GM23248 (cell line): ENCODE measurements at places on chromosomes 12 and 14. TPM values are rescaled to one million over a fixed set of nuclear protein-coding genes. Genes with fewer than 3 reads are reported as not detected.

The PRB2 gene
- total RNA-seq, result not detected in 2 replicates

DNA sequence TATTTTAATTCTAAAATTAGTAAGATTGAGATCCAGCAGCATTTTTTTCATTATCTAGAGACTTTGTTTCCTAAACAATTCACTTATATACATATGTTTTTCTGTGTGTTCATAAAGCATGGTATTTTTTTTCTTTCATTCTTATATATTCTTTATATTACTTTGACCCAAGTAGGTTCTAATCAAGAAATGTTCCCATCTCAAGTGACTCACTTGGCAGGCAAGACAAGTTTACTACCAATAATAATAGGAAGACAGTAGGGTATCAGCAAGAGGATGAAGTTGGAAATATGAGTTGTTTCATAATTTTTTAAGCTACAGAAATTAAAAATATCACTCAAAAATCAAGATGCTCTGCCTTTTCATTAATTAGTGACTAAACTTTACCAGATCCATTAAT lies 613.4 kb upstream of the ATP2B1 start:
- DNase-seq, result no peak
- no peak overlapping the region for H3K27ac ChIP-seq
- H3K4me3 ChIP-seq, result no peak overlapping the region
- no peaks in the 10 kb centered on the region for H3K27me3 ChIP-seq
- H3K36me3 ChIP-seq, result no peaks in the 10 kb centered on the region

DNA sequence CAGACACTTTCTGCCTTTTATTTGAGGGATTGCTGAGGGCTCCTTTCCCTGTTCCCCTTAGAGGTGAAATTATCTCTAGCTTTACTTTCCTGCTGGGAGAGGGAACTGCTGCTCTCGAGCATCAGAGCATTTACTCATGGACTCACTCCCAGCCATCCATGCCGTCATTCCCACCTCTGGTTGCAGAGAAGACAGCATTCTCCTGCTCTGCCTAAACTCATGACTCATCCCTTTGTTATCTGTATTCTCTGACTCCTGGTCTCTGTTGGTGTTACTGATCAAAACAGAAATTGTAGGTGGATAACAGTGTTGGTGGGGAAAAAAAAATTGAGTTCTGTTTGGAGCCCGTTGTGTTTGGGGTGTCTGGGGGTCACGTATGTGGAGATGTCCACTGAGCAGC lies 159.3 kb downstream of the TTC8 start:
- H3K4me3 ChIP-seq, result no peak overlapping the region
- H3K4me1 ChIP-seq, result peaks cover 27% of the 10 kb centered on the region
- H3K36me3 ChIP-seq, result no peaks in the 10 kb centered on the region
- DNase-seq, result peak; percentile 97

The PPP1R36 gene
- total RNA-seq, result 1.6 TPM in 1 of 2 replicates, not detected in the other

The WBP11 gene
- 5.5 and 11.8 TPM in 2 replicates for total RNA-seq

- DNase-seq, result no peak
- H3K4me1 ChIP-seq, result no peaks in the 10 kb centered on the region
- no peak overlapping the region for H3K4me3 ChIP-seq
- H3K27me3 ChIP-seq, result no peaks in the 10 kb centered on the region
Observed at GRCh38 chr14:86712176-86712575, 1182.2 kb downstream of the FLRT2 start.

GRCh38 chr14:81051547-81051946 lies 96.1 kb downstream of the TSHR start:
- H3K36me3 ChIP-seq, result no peaks in the 10 kb centered on the region
- H3K27me3 ChIP-seq, result no peaks in the 10 kb centered on the region
- DNase-seq, result no peak
- no peak overlapping the region for H3K27ac ChIP-seq

DNA sequence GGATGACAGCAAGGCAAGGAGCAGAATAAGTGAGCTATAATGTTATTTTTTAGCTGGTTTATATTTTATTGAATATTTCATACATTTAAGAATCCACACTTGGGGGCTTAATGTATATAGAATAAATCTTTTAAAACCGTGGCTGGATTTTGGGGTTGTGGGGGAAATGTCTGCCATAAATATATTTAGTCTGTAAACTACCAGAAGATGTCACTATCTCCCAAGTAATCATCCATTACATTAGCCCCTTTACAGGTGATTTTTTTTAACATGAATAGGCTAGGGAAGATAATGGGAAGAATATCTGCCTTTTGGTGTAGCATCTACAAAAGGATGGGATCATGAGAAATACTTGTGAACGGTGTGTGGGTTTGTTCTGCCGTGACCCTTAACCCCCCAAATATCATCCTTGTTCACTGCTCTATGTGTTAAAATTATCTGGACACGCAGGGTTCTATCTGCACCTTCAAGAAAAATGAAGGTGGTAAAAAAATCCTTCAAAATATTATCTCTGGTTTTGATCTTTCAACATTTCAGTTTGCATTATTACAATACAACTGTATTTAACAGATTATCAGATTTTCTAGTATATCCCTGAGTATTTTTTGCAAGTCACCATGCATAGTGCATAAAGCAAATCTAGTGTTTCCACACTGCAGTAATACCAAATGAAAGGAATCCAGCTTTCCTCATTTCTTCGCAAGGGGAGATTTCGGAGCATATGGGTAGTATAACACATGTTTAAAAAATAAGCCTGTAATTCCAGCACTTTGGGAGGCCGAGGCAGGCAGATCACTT lies 8.0 kb upstream of the SLC17A8 start:
- H3K27me3 ChIP-seq, result no peaks in the 10 kb centered on the region
- no peaks in the 10 kb centered on the region for H3K36me3 ChIP-seq
- H3K4me1 ChIP-seq, result no peaks in the 10 kb centered on the region
- H3K4me3 ChIP-seq, result no peak overlapping the region
- DNase-seq, result peak; percentile 54

DNA sequence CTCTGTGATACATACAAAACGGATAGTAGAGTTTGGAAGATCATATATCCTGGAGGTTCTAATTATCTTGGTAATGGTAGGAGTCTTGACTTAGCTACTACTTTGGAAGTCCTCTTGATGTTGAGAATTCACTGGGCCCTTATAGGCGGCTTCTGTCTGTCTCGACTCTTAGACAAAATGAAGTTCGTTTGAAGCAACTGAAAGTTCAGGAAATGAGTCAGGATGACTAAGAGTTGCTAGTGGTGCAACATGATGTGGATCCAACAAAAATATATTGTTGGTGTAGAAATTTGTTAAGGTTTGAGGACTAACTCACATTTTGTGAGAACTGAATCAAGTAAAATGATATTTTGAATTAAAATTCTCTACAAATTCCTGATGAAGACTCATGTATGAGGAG lies 272.7 kb downstream of the AEBP2 start:
- H3K4me1 ChIP-seq, result peaks cover 4% of the 10 kb centered on the region; the same call in 1 of the 2 replicates
- no peak overlapping the region for H3K4me3 ChIP-seq
- peak; percentile 77 for DNase-seq
- H3K36me3 ChIP-seq, result no peaks in the 10 kb centered on the region
- H3K27ac ChIP-seq, result peak overlapping the region; percentile 7; the same call in 1 of the 2 replicates

DNA sequence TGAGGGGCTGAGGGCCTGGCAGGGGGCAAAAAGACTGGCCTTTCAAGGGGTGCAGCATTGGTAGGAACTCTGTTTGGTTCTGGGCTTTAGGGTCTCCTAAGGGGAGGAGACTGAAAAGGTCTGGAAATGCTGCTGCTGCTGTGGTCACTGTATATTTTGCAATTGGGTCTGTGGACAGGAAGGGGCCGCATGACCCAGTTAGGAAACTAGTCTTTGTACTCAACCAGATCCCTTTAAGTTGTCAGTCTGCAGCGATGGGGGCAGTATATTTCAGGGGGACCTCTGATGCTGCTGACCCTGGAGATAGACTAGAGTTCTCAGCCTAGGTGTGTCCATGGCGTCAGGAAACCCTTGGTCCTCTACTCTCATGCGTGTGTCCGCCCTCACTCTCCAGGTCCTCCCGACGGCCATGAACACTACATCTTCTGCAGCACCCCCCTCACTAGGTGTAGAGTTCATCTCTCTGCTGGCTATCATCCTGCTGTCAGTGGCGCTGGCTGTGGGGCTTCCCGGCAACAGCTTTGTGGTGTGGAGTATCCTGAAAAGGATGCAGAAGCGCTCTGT lies 4.0 kb downstream of the LTB4R start:
- no peaks in the 10 kb centered on the region; the same call in 1 of the 2 replicates for H3K27me3 ChIP-seq
- DNase-seq, result no peak
- H3K4me1 ChIP-seq, result peaks cover 24% of the 10 kb centered on the region
- H3K36me3 ChIP-seq, result no peaks in the 10 kb centered on the region

DNA sequence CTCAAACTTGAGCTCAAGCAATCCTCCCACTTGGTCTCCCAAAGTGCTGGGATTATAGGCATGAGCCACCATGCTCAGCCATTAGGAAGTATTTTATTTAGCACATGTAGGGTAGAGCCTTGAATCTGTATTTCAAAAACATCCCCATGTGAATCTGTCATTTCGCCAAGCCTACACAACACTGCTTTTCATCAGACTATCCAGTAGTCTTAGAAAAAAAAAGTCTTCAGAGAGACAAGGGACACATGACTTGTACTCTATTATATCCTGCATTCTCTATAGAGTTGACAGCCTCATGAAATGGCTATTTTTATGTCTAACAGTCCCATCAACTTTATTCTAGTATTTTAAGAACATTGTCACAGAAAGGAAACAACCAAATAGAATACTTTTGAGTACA lies 35.4 kb downstream of the TM7SF3 start:
- H3K4me3 ChIP-seq, result no peak overlapping the region
- H3K27ac ChIP-seq, result no peak overlapping the region
- no peak for DNase-seq
- H3K27me3 ChIP-seq, result no peaks in the 10 kb centered on the region
- H3K36me3 ChIP-seq, result 0 out of 2 replicates have a peak, but pooled peaks cover 1% of the 10 kb centered on the region

DNA sequence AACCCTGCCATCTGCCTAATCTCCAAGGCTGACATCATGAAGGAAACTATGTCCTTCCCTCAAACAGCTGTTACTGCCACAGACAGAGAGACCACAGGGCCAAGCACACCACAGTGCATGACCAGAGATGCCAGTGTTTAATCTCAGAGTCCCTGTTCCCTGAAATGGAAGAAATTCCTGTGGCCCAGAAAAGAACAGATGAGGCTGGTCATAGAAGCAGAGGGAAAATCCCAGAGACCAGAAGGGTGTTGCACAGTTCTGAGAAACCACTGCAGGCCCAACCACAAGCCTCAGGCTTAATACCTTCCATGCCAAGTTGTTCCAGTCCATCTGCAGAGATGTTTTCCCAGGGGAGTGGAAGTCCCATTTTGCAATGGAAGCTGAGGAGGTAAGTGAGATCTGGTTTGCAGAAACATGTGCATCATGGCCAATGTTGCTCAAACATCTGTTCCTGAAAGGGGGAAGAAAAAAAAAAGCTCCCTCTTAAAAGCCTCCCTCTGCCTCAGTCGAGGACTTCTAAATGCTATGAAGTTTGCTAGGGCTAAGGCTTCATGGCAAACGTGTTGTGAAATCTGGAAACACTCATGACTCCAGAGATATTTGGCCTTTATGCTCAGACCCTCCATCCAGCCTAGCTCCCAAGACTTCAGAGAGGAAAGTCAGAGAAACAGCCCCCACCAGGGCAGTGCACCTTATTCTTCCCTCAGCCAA lies 98.6 kb downstream of the SCARB1 start:
- H3K36me3 ChIP-seq, result no peaks in the 10 kb centered on the region
- peak overlapping the region; percentile 66 for H3K27ac ChIP-seq
- peak; percentile 89 for DNase-seq

GRCh38 chr12:45697371-45697770 lies 32.1 kb upstream of the ARID2 start:
- H3K27ac ChIP-seq, result no peak overlapping the region
- H3K27me3 ChIP-seq, result no peaks in the 10 kb centered on the region
- H3K36me3 ChIP-seq, result no peaks in the 10 kb centered on the region
- H3K4me1 ChIP-seq, result no peaks in the 10 kb centered on the region

DNA sequence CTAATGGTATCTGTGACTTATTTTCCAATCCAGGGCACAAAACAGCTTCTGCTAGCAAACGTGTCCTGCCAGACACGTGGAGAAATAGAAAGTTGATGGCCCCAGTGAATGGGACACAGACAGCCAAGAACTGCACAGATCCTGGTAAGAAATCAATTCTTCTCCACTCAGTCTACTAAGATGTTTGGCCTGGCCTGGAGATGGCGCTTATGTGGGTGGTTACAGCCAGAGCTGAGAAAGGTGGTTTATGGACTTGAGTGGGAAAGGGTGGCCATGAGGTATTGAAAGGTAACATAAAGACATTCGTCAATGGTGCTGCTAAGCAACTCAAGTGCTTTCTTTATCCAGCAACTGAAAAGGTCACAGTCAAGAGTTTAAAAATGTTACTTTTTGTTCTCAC lies 2.9 kb downstream of the SLC24A4 start:
- H3K4me3 ChIP-seq, result no peak overlapping the region
- no peaks in the 10 kb centered on the region for H3K36me3 ChIP-seq
- DNase-seq, result no peak
- no peak overlapping the region for H3K27ac ChIP-seq
- no peaks in the 10 kb centered on the region for H3K4me1 ChIP-seq

DNA sequence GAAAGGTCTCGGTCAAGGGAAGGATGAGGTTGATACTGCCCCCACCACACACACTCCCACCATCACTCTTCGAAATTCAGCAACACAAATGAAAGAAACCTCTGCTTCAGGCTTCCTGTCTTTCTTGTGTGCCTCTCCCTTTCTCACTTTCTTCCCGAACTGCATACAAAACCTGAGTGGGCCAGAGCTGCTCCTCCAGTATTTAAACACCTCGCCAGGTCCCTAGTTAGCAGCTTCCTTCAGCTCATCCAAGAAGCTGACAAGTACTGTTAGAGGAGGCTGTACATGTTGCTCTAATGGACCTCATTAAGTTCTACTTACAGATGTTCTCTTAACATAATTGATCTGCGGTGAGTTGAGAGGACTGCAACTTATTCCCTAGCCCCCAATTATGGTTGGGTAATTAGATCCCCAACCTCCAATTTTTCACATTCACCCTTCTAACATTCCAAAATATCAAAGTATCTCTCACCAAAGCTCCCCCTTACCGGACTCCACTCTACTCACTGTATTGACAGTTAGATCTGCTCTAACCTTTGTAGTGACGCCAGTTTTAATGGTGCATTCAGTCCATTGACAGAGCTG lies 4.1 kb upstream of the LMO3 start:
- no peak overlapping the region for H3K27ac ChIP-seq
- no peak for DNase-seq
- no peak overlapping the region for H3K4me3 ChIP-seq
- no peaks in the 10 kb centered on the region for H3K36me3 ChIP-seq
- no peaks in the 10 kb centered on the region for H3K27me3 ChIP-seq
- H3K4me1 ChIP-seq, result peaks cover 8% of the 10 kb centered on the region; the same call in 1 of the 2 replicates
